SK-N-SH (cell line): ENCODE measurements at places on chromosomes 4 and X.

DNA sequence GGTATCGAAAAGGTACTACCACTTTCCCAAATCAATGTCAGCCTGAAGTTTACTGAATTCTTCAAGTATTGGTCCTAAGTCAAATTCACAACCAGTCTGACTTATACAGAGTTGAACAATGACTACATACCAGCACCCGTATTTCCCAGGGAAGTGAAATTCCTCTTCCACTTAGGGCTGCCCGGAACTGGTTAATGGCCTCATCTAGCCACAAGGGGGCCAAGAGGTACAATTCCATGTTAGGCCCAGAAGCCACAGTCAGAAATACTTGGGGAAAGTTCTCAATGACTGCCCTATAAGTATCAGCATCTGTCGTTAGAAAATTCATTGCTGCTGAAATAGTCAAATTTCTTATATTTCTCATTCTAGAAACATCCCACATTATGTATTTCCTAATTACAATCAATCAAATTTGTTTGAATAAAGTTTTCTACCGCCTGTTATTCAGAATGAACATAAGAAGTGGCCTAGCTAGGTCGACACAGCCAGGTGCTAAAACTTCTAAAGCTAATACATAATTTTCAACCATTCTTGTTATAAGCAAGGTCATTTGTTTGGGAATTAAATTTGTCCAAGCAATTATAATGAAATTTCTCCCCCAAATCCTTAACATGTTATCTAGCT, 5.6 kb upstream of the PCDH7 start:
- peak; percentile 63 for DNase-seq

DNA sequence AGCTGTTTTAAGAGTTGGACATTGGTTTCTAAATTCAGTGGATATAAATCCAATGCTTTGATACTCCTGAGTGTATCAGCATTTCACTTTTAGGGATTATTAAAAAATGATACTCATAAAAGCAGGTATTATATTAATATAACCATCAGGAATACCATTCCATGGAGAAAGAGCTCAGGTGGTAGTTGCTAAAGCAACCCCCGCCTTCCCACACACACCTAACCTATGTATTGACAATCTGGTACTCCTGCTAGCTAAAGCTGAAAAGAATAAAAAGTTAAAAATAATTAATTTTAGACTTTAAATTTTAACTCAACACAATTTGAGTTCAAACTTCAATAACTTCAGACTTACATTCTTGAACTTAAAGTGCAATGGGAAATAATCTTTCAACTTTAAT, 717.1 kb upstream of the HS3ST1 start:
- DNase-seq, result no peak

GRCh38 chr4:54727346-54727745, 69.6 kb downstream of the KIT start:
- DNase-seq, result no peak

- DNase-seq, result no peak
Measured at GRCh38 chr4:145827885-145828284, 110.7 kb downstream of the ZNF827 start.

GRCh38 chr4:67152976-67153375, 392.3 kb downstream of the CENPC start:
- DNase-seq, result no peak
